ENCODE measurements at places on chromosomes 7 and 10.

DNA sequence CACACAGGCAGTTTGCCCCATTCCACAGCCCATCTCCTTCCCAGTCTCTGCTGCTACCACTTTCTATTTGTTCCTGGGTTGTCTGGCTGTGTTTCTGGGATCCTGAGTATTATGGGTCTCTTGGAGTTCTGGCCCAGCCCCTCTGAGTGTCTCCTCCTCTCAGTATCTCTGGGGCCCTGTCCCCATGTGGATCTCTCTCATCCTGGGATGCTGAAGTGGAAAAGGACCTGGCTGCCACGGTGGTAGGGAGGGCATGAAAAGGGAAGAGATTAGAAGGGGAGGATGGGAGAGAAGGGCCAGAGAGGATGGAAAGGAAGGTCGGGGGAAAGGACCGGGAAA, 54.5 kb upstream of the LBX1 start:
- no peak for DNase-seq

DNA sequence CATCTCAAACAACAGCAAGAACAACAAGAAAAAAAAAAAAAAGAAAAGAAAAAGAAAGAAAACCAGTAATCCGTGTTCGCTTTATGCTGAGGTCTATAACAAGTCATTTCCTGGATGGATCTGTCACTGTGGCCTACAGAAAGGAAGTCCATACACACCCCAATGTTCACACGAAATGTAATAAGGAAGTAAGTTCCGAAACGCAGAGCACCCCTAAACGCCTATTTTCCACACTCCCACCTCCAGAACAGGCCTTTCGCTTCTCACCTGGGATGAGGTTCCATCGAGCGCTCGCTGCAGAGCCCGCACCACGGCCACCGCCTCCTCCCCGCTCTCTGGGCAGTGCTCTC, 735 bp downstream of the ZNF394 start:
- DNase-seq, result no peak

GRCh38 chr7:5349005-5349380, 66.2 kb downstream of the SLC29A4 start:
- no peak for DNase-seq

- no peak for DNase-seq
Measured at GRCh38 chr7:4017785-4018184, 664.3 kb upstream of the FOXK1 start.

DNA sequence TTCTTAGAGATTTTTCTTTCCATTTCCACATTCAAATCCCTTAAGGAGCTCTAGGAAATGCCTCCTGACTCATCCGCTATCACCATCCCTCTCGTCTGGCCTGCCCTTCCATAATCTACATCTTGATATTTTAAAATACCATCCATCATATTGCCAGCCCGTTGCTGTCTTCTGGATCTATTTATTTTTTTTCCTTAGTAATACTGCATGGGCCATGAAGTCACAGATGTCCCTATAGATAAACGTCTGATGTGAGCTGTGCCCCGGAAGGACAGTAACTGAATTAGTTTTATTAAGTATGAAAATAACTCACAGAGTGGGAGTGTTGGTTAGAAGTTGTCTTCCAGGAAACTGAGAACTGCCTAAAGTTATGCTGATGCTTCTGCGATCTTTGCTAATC, 76.2 kb downstream of the KLF6 start:
- DNase-seq, result no peak

- DNase-seq, result no peak
Measured at GRCh38 chr7:136555933-136556332, 312.5 kb upstream of the CHRM2 start.

GRCh38 chr10:43094085-43094484, 17.2 kb downstream of the RET start:
- DNase-seq, result no peak

DNA sequence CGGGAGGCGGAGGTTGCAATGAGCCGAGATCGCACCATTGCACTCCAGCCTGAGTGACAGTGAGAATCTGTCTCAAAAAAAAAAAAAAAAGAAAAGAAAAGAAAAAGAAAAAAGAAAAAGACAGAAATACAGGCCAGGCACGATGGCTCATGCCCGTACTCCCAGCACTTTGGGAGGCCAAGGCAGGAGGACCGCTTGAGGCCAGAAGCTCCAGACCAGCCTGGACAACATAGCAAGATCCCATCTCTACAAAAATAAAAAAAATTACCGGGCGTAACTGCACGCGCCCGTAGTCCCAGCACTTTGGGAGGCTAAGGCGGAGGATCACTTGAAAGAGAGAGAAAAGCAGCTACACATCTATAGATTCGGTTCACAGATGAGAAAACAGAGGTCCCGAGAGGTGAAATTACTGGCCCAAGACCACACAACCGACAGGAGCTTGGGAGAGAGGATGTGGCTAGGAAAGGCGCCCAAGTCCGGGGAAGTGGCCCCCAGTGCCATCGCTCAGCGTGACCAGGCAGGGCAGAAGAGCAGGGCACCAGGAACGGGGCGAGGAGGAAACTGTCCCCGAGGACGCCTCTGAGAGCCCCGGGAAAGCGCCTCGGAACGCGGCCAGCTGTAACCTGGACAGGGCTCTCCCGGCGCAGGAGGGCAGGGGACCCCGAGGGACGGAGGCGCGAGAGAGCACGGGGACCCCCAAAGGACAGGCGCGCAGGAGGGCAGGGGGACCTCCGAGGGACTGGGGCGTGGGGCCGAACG, 612 bp downstream of the SNX8 start:
- peak; percentile 3 for DNase-seq

DNA sequence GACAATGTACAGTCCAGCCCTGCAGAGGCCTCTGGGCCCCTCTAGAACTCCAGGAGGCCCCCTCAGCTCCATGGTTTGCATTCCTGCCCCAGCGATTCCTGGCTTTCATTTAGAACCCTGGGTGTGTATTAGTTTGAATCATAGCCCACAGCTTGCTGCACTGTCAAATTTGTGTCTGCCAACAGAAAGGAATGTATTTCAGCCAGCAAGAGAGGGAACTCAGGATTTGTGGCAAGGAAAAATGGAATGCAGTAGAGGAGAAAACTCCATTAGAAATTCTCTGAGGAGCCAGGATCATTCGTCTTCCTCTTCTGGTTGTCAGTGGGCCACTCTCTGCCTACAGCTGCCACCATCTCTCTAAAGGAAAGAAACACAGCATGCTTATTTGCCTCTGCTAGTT, 27.9 kb upstream of the WDR11 start:
- no peak for DNase-seq

GRCh38 chr10:63611078-63611477, 89.9 kb downstream of the REEP3 start:
- DNase-seq, result peak; percentile 23

GRCh38 chr7:98788966-98789365, 80.8 kb downstream of the TMEM130 start:
- DNase-seq, result no peak

Measured in T-helper 1 cell (primary cell).